IMR-90 (cell line): ENCODE measurements at places on chromosomes 11 and 22. TPM values are rescaled to one million over a fixed set of nuclear protein-coding genes. Genes with fewer than 3 reads are reported as not detected.

DNA sequence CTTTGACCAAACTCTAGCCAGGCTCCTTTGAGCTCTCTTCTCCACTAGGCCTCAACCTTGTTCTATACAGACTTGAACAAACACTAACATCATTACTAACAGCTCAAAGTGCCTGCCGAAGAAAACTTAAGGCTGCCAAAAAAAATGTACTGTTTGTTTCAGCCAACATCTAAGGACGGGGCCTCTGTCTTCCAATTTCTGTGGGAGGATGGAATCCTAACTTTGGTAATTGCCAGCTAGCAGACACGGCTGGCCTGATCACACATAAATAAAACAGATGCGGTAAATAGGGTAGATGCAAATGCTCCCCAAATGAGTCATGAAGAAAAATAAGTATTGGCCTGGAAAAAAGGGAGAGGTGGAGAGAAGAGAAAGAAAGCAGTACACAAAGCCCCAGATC is 394.3 kb downstream of the TMEM135 start:
- no peaks in the 10 kb centered on the region for H3K36me3 ChIP-seq
- peaks cover 18% of the 10 kb centered on the region; the same call in 1 of the 2 replicates for H3K4me1 ChIP-seq
- no peak overlapping the region for H3K4me3 ChIP-seq
- H3K27ac ChIP-seq: peak overlapping the region; percentile 33; the same call in 1 of the 2 replicates
- no peaks in the 10 kb centered on the region for H3K27me3 ChIP-seq

DNA sequence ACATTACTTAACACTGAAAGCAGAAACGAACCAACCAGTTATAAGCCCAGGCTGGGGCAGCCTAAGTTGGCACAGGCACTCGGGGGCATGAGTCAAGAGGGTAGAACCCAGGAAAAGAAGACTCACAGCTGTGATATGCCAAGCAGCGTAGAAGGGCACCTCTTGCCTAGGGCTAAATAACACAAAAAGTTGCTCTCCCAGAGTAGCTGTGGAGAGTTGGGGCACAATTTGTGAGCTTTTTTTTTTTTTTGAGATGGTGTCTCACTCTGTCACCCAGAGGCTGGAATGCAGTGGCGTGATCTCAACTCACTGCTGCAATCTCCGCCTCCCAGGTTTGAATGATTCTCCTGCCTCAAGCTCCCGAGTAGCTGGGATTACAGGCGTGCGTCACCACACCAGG is 8.8 kb downstream of the CLMP start:
- H3K27me3 ChIP-seq: no peaks in the 10 kb centered on the region
- H3K36me3 ChIP-seq: peaks cover 60% of the 10 kb centered on the region
- peak overlapping the region; percentile 97; the same call in 1 of the 2 replicates for H3K27ac ChIP-seq
- peaks cover 45% of the 10 kb centered on the region for H3K4me1 ChIP-seq

- no peaks in the 10 kb centered on the region for H3K4me1 ChIP-seq
- no peak overlapping the region for H3K27ac ChIP-seq
- H3K27me3 ChIP-seq: peaks cover 42% of the 10 kb centered on the region
- H3K4me3 ChIP-seq: no peak overlapping the region
- no peaks in the 10 kb centered on the region for H3K36me3 ChIP-seq
These were observed 57.5 kb upstream of the THY1 start for GRCh38 chr11:119480380-119481020.

GRCh38 chr11:35583843-35584242 is 34.4 kb upstream of the FJX1 start:
- no peaks in the 10 kb centered on the region for H3K27me3 ChIP-seq
- no peaks in the 10 kb centered on the region for H3K36me3 ChIP-seq
- DNase-seq: no peak

Gene NAV2
- 4.5 and 4.7 TPM in 2 replicates for total RNA-seq

Gene ASPHD2
- total RNA-seq: 1.1 and 1.3 TPM in 2 replicates

Gene TNNT3
- total RNA-seq: not detected in 2 replicates

Gene KCNE3
- under 0.01 and 0.18 TPM in 2 replicates for total RNA-seq
